Neural crest cell (in vitro differentiated cells): ENCODE measurements at places on chromosomes 12 and 14.

- no peak for DNase-seq
These were observed 21.5 kb downstream of the P2RX2 start for GRCh38 chr12:132639956-132640520.

- peaks cover 7% of the 10 kb centered on the region for H3K27me3 ChIP-seq
- H3K36me3 ChIP-seq = no peaks in the 10 kb centered on the region
- no peak for DNase-seq
- no peak overlapping the region for H3K27ac ChIP-seq
- no peak overlapping the region for H3K4me3 ChIP-seq
- peaks cover 6% of the 10 kb centered on the region for H3K4me1 ChIP-seq
These were observed 10.2 kb downstream of the TNFAIP2 start for GRCh38 chr14:103133210-103134140.

DNA sequence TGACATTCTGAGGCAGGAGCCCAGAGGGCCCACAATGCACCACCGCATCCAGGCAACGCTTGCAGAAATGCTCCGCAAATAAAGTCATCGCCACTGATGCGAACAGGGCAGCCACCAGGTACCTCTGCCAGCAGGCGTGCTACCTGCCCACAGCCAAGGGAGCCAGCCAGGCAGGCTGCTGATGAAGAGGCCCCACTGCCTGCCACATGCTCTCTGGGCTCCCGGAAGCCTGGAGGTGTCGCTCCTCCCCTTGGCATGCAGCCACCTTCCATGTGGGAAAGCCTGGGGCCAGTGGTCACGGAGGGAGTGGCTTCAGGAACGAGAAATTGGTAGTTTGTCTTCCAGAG, 14.7 kb downstream of the GPR132 start:
- H3K4me3 ChIP-seq = no peak overlapping the region
- no peaks in the 10 kb centered on the region for H3K36me3 ChIP-seq
- no peak overlapping the region for H3K27ac ChIP-seq
- no peak for DNase-seq

GRCh38 chr12:131367983-131368667, 342.8 kb upstream of the SFSWAP start:
- peak overlapping the region; percentile 26 for H3K4me3 ChIP-seq
- H3K27me3 ChIP-seq = peaks cover 45% of the 10 kb centered on the region
- DNase-seq = no peak
- H3K27ac ChIP-seq = peak overlapping the region; percentile 62
- peaks cover 66% of the 10 kb centered on the region for H3K4me1 ChIP-seq

- no peaks in the 10 kb centered on the region for H3K36me3 ChIP-seq
- no peak for DNase-seq
- no peak overlapping the region for H3K27ac ChIP-seq
These were observed 64.3 kb downstream of the PCNX1 start for GRCh38 chr14:70971560-70971959.

DNA sequence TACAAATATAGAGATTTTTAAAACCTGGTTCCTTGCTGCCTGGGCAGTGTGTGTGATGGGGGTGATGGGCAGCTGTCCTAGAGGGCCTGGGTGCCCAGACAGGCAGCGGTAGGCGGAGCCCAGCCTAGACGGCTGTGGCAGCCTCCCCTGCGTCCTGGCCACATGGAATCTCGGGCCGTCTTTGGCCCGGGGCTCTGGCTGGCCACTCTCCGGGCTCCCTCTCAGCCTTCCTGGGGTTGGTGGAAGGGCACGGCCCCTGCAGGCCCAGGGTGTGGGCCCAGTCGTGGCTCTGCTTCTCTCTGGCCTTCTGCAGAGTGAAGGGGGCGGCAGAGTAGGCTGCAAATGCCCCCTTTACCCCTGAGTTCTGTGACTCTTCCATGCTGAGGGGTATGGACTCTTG, 2.3 kb downstream of the LRTM2 start:
- H3K36me3 ChIP-seq = no peaks in the 10 kb centered on the region
- H3K27ac ChIP-seq = no peak overlapping the region
- H3K4me3 ChIP-seq = no peak overlapping the region
- DNase-seq = no peak
- H3K27me3 ChIP-seq = peaks cover 44% of the 10 kb centered on the region
- peaks cover 21% of the 10 kb centered on the region for H3K4me1 ChIP-seq

DNA sequence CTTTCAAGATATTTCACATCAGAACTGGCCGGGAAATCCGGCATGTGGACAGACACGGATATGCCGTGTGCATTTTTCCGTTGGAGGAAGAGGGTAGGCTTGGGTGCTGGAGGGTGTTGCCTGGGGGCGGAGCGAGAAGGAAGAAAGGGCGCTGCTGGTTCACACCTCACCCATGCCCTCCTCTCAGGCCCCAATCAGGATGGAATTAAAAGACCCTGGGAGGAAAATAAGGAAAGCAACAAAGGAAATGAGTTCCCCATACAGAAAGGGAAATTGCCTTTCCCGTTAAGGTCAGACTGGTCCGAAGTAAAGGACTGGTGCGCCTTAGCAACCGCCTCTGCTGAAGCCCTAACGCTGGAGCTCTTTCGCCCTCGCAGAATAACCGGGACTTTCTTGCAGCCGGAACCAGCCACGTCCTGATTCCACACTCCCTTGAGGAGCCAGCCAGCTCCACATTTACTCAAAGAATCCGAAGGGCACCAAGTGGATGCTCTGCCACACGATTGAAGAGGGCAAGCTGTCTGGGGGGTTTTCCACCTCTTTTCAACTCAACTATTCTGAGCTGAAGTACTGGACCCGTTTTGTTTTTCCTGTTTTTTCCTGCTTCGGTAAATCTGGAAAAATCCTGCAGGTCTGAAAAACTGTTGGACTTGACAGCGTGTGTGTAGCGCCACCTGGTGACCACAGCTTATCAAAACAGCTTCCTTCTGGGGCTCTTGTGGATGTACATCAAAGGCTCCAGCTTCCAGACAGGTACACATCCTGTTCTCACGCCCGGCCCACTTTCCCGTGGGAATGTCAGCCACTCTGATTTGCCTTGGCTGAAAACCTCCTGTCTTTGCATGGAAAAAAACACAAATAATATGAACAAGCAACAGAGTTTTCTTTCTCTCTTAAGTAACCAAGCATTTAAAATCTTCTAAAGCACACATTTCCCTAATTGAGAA, 37.6 kb upstream of the BCL2L14 start:
- peak overlapping the region; percentile 44 for H3K27ac ChIP-seq
- H3K4me3 ChIP-seq = peak overlapping the region; percentile 62
- H3K4me1 ChIP-seq = peaks cover 8% of the 10 kb centered on the region
- peaks cover 3% of the 10 kb centered on the region for H3K27me3 ChIP-seq
- no peaks in the 10 kb centered on the region for H3K36me3 ChIP-seq

GRCh38 chr12:124001343-124001742, 28.3 kb downstream of the ZNF664 start:
- H3K27ac ChIP-seq = no peak overlapping the region
- no peak overlapping the region for H3K4me3 ChIP-seq
- DNase-seq = no peak
- H3K27me3 ChIP-seq = no peaks in the 10 kb centered on the region

DNA sequence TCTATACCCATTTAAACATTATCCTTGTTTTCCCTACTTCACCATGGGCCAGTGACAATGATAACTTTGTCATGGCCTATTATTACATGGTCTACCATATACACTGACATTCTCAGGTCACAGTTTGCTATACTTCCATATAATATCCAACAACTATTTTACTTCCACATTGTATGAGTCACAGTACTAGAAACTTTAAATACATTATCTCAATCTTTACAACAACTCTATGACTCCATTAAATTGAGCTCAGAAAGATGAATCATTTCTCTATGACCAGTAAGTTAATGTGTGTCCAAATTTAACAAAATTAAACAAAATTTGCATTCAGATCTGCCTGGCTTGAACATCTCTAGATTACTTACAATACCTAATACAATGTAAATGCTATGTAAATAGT, 93.9 kb downstream of the PLEKHG7 start:
- no peak for DNase-seq
- no peak overlapping the region for H3K4me3 ChIP-seq
- no peaks in the 10 kb centered on the region for H3K4me1 ChIP-seq
- H3K27ac ChIP-seq = no peak overlapping the region
- peaks cover 43% of the 10 kb centered on the region for H3K36me3 ChIP-seq

DNA sequence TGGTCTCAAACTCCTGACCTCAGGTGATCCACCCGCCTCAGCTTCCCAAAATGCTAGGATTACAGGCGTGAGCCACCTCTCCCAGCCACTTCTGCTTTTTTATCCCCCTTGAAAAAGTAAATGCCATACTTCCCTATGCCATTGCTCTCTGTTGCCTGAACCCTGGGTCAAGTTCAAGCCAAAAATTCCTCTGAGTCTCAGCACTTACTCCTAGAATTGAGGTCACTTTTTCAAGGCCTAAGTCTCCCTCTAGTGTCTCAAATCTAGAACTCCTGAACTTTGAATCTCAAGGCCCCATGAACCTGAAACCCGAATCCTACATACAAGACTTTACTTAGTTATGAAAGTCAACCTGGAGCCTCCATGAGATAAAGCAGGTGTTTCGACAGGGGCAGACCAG, 1.4 kb upstream of the APOBEC1 start:
- no peak overlapping the region for H3K4me3 ChIP-seq
- DNase-seq = no peak
- H3K27me3 ChIP-seq = peaks cover 5% of the 10 kb centered on the region
- no peaks in the 10 kb centered on the region for H3K4me1 ChIP-seq

DNA sequence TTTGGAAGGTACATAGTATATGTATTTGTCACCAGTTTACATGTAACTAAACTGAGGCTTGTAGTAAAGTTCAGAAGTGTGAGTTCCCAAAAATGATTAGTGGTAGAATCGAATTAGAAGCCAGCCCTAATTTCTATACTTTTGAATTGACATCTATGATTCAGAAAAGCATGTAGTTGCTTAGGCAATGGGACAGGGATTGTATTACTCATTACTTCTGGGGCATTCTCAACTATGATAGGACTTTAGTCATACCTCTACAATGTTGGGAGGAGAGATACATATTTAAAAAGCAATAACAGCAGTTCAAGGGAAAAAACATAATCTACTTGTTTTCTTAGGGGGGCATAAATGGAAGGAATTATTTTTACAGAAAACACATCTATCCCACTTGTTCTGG, 277.9 kb upstream of the E2F7 start:
- no peaks in the 10 kb centered on the region for H3K36me3 ChIP-seq
- peaks cover 34% of the 10 kb centered on the region for H3K4me1 ChIP-seq
- no peak overlapping the region for H3K27ac ChIP-seq
- H3K4me3 ChIP-seq = no peak overlapping the region
- DNase-seq = no peak

GRCh38 chr14:48253020-48253419, 577.6 kb upstream of the MDGA2 start:
- H3K27me3 ChIP-seq = no peaks in the 10 kb centered on the region
- no peak for DNase-seq
- no peaks in the 10 kb centered on the region for H3K36me3 ChIP-seq
- no peak overlapping the region for H3K27ac ChIP-seq

- no peaks in the 10 kb centered on the region for H3K4me1 ChIP-seq
- no peak overlapping the region for H3K27ac ChIP-seq
- no peaks in the 10 kb centered on the region for H3K36me3 ChIP-seq
- peaks cover 2% of the 10 kb centered on the region for H3K27me3 ChIP-seq
- DNase-seq = no peak
These were observed 256.4 kb downstream of the GRIN2B start for GRCh38 chr12:13725049-13725448.

DNA sequence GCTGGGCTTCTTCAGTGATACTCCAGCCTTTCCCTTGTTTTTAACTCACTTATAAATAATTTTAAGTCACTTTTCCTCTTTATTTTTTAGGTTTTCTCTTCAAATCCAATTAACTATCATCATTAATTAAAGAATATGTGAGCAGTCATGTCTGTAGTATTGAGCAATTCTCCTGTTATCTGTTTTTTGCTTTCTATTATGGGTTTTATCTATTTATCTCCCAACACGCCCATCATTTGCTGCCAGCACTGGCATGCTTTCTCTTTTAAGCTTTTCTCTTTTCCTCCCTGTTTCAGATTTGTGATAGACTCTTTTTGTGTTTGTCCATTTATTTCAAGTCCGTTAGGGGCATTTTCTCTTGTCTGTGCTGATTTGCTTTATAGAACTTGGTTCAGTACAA, 72.3 kb downstream of the CRADD start:
- H3K4me1 ChIP-seq = peaks cover 29% of the 10 kb centered on the region
- H3K36me3 ChIP-seq = peaks cover 17% of the 10 kb centered on the region
- H3K27me3 ChIP-seq = no peaks in the 10 kb centered on the region
- no peak overlapping the region for H3K27ac ChIP-seq
- no peak for DNase-seq
- H3K4me3 ChIP-seq = no peak overlapping the region

DNA sequence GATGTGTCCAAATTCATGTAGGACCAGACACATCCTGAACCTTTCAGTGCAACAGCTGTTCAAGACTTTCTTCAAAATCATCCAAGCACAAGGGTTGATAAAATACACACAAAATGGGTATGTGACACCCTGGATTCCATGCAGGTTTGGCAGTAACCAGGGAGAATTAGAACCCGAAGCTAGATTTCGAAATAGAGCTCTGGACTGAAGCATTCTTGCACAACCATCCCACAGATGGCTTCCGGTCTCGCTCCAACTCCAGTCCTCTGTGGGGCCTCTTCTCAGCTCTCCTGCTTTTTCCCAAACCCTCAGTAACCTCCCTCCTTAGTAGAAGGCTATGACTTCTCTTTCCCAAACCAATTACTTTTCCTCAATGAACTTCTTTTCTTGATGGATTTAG, 171.3 kb downstream of the TTC7B start:
- peaks cover 50% of the 10 kb centered on the region for H3K4me1 ChIP-seq
- no peak for DNase-seq
- no peaks in the 10 kb centered on the region for H3K27me3 ChIP-seq
- no peak overlapping the region for H3K27ac ChIP-seq
- H3K4me3 ChIP-seq = no peak overlapping the region

DNA sequence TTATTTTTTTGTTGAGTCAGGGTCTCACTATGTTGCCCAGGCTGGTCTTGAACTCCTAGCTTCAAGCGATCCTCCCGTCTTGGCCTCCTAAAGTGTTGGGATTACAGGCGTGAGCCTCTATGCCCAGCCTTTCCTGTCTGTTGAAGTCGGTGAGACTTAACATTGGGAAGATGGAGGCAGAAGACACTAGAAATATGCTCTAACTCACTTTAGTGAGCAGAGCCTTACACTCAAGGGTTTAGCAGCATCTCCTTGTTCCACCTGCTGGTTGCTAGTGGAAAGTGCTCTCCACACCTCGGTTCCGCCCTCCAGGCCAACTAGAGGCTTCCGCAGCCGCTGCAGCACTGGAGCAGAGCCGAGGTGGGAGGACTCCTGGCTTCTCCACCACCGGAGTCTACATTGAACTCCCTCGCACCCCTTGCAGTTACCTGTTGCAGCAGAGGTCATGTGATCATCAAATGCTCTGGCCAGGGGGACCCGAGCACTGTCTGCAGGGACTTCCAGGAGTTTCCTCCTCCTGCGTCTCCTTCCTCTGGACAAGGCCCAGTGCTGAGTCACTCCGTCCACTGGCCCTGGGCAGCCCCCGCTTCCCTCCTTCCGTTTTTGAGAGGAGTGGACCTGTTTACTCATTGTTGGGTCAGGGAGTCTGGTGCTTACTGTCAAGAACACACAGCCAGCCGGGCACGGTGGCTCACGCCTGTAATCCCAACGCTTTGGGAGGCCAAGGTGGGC, 9.4 kb upstream of the HVCN1 start:
- no peak for DNase-seq
- peak overlapping the region; percentile 35 for H3K27ac ChIP-seq
- no peaks in the 10 kb centered on the region for H3K36me3 ChIP-seq
- H3K27me3 ChIP-seq = no peaks in the 10 kb centered on the region

- DNase-seq = no peak
- no peaks in the 10 kb centered on the region for H3K36me3 ChIP-seq
- H3K27me3 ChIP-seq = no peaks in the 10 kb centered on the region
- H3K27ac ChIP-seq = no peak overlapping the region
- H3K4me3 ChIP-seq = no peak overlapping the region
- H3K4me1 ChIP-seq = peaks cover 25% of the 10 kb centered on the region
These were observed 32.9 kb downstream of the RIN3 start for GRCh38 chr14:92546347-92547053.

GRCh38 chr12:99029511-99030271, 384.6 kb downstream of the APAF1 start:
- no peak overlapping the region for H3K27ac ChIP-seq
- no peaks in the 10 kb centered on the region for H3K27me3 ChIP-seq
- no peak overlapping the region for H3K4me3 ChIP-seq
